Fibroblast of skin of scalp (primary cell): ENCODE measurements at places on chromosomes 6 and 20.

DNA sequence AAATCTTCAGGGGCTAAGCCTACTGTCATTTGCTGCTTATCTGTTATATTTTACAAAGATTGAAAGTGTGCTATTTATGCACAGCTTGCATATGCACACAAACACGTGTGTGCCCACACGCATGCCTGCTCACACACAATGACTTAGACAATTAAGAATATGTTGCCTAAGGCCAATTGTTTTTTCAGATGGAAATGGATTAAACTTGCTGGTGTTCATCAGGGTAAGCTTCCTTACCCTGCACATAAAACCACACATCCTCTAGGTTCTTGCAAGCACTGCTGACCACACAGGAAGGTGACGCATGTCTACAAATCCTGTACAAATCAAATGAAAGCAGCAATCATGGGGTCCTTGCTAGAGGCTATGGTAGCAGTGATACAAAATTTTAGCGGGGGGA is 58.4 kb downstream of the GJA10 start:
- DNase-seq = peak; percentile 63

GRCh38 chr6:36721369-36722140 is 23.9 kb downstream of the RAB44 start:
- no peak for DNase-seq

GRCh38 chr6:85580878-85581267 is 12.8 kb downstream of the SNX14 start:
- DNase-seq = no peak

- DNase-seq = no peak
Measured at GRCh38 chr6:35258858-35259193, 709 bp upstream of the ZNF76 start.
